ENCODE measurements at places on chromosomes 7 and 10.

DNA sequence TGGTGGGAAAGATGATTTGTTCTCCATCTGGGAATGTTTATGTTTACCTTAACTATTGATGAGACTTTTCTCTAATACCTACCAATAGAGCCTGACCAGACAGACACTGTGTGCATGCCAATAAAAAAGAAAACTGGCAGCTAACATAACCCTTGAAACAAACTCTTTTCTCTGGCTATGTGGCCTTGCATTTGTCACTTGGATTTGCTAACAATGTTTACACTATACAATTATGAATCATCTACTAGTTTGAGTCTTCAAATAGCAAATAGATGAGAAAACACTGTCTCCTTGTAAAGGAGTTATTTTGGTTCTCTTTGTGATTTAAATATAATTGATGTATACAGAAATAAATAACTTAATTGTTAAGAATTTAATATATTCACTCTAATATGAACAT is 273.1 kb downstream of the SEMA3D start:
- peak; percentile 70 for DNase-seq

DNA sequence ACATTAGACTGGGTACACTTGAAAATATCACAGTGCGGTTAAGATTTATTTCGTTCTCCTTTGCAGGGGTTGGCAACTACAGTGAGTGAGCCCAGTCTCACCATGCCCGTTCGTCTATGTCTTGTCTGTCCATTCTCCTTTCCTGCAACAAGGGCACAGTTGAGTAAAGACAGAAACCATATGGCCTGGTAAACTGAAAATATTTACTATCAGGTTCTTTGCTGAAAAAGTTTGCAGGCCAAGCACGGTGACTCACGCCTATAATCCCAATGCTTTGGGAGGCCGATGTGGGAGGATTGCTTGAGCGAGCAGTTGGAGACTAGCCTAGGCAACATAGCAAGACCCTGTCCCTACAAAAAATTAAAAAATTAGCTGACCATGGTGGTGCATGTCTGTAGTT is 11.4 kb upstream of the KCTD7 start:
- no peak for DNase-seq

- no peak for DNase-seq
Measured at GRCh38 chr10:35637462-35637861, 4.6 kb downstream of the FZD8 start.

GRCh38 chr10:92689663-92690210 is at the start of gene HHEX:
TSS of gene HHEX (plus strand) at chr10:92689955. CDS start at chr10:92689987, 32 bp downstream.
- DNase-seq = peak; percentile 82

DNA sequence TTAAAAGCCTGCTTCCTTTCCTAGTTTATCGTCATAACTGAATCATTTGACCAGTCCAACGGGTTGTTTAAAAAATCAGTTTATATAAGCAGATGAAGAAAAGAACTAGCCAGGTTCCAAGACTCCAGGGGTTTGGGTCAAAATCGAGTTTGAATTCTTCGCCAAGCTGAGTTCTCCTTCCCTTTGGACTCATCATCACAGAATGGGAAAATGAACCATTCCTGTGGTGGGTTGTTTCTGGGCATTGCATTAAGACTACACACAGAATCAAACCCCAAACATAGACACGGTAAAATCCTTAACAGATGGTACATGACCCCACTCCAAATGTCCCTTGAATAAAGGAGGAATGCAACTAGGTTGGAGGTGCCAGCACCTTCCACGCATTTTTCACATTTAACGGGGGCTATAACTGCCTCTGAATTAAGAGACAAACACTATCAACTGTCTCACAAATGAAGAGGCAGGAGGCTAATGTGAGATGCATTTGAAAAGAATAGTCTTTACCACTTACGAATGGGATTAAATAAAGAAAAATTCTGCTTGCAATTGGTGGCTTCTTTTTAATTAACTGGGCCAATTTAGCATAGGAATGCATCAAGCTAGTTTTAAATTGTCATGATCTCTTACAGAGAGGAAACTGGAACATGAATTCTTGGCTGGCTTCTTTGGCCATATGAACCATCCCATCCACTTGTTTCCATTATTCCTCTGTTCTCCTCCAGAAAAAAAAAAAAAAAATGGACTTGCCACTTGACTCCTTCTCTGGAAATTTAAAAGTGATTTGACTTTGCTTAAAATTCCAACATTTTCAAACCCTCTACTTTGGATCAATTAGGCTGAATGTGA is 61.1 kb downstream of the CHST15 start:
- DNase-seq = no peak

GRCh38 chr10:70937661-70938060 is 49.3 kb upstream of the PCBD1 start:
- no peak for DNase-seq

DNA sequence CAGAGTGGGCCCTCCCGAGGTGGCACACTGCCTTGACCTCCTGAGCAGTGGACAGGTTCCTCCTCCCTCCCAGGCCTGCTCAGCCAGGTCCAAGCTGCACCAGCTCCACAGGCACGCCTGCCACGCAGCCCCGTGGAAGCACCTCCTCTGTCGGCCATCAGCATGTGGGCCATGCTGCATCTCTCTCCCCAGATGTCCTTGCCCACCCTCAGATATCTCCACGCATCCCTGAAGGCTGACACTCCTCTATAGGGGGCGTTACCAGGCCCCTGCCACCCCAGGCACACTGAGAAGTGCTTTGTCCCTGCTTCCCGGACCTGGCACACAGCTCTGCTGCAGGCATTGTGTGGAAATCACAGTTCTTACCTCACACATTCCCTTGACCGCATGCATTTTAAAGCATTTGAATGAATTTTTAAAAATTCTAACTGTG is 598.5 kb downstream of the SDK1 start:
- DNase-seq = no peak

DNA sequence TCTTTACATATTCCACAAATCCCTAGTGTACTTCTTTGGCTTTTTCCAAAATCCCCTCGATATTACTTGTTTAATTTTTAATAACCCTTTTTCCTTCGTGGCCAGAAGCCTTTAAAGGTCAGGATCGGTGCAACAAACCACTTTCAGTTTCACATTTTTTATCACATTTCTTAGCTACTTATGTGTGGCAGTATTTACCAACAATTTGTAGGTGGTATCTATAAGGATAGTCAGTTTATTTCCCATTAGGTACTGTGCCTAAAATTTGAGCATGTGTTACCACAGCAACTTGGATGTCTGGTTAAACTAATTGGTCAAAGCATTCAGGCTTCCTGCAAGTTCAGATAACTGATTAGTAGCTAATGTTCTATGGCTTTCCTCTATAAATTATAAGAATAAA is 104.9 kb downstream of the CDK14 start:
- DNase-seq = no peak

DNA sequence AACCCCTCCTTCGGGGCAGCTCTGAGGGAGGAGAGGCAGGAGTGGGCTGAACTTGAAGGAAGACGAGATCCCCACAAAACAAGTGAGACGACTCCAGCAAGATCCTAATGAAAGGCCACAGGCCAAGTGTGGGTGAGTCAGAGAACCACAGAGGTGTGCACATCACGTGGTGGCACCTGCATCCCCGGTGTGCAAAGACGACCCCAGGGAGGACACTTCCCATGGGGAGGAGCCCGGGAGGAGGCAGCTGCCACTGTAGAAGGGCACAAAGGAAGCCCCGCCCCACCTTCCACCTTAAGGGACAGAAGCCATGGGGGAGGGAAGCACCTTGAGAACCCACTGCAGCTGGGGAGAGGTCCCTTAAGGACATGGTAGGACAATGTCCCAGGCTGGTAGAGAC is 45.7 kb downstream of the ESYT2 start:
- DNase-seq = no peak

DNA sequence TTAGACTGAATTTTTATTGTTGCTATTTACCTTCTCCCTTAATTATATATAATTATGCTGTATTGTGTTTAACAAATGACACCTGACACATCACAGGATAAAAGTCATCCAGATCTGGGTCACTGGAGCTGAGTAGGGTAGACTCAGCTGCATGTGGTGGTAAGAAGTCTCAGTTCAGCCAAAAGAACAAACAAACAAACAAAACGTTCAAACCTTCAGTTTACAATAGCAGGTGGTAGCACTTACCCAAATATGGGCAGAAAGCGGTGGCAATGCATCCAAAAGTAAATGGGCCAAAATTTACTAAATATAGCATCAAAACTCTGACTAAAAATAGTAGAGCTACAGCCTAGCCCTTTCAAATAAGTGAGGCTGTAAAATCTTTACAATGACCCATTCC is 42.2 kb downstream of the ZWINT start:
- no peak for DNase-seq

GRCh38 chr10:85643845-85644525 is 722.6 kb downstream of the GRID1 start:
- peak; percentile 3 for DNase-seq

GRCh38 chr10:124160943-124161582 is 67.7 kb upstream of the CHST15 start:
- no peak for DNase-seq

DNA sequence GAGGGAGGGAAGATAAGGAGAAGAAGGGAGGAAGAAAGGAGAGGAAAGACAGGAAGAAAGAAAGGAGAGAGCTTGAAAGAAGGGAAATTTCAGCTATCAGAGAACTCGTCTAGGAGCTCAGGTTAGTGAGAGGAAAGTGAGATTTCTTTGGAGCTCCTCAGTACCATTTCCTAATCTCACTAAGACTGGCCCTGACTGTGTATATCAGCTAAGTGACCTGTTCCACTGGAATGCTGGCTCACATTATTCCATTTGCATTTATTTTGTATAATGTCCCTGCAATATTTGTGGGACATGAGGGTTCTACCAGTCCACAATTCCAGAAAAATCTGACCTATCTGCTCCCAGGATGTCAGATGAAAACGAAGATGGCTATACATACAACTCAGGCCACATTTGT is 114.7 kb upstream of the CELF2 start:
- DNase-seq = no peak

GRCh38 chr10:35770817-35771355 is 128.8 kb upstream of the FZD8 start:
- DNase-seq = no peak

- DNase-seq = no peak
Measured at GRCh38 chr7:69860486-69860885, 262.2 kb downstream of the AUTS2 start.

- no peak for DNase-seq
Measured at GRCh38 chr7:151129117-151129959, 38.2 kb downstream of the GBX1 start.

DNA sequence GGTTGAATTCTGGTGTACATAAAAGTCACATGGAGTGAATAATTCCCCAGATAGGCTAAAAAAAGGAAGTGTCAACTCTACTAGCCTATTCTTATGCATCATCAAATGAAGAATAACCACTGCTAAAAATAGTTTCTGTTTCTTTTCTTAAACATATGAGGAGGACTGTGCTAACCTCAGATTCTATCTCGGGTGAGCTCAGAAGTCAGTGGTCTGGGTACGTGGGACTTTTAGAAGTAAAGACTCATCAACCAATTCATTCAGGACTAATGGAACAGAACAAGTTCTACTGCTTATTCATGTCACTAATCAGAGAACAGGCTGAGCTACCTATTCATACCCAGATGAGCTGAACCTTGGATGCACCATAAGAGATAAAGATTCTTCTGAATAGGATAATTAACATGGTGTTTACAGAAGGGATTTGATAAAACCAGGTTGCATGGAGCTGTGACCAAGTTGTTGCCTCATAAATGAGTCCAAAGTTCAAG is 9.5 kb upstream of the ASAH2 start:
- no peak for DNase-seq

- DNase-seq = no peak
Measured at GRCh38 chr10:89637113-89637512, 7.9 kb downstream of the PANK1 start.

DNA sequence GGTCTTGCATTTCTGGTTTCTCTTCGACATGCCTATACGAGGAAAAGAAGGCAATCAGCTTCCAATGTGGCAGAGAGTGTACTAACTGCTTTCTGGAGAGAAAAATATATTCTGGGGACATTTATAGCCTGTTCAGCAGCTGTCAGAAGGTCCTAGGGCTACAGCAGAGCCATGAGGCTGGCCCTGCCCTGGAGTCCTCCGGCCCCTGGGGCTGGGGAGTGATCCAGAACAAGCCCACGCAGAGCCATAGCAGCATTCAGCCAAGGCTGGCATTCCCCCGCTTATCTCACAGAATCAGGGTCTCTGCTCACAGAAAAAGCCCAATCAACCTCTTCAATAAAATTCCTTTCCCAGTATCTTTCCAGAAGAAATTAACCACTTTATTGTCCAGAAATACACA is 48.9 kb downstream of the FZD1 start:
- DNase-seq = no peak

- no peak for DNase-seq
Measured at GRCh38 chr10:75924309-75924902, 493.0 kb downstream of the LRMDA start.

DNA sequence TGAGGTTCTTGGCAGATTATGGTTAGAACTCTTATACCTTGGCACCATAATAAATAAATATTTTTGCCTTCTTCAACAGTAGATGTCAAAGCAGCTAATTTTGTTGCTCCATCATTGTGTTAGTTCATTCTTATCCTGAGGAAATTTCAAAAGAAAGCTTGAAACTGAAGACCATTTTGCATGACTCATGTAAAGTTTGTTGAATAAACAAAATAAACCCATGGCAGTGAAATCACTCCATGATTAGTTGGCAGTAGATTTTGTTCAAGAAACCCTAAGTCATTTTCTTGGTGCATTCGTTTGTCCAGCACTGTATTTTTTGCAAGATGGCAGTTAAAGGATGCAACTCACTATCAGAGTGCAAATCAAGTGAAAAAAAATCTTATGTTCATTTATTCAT is 91.6 kb downstream of the HECW1 start:
- peak; percentile 35 for DNase-seq

- no peak for DNase-seq
Measured at GRCh38 chr10:61169294-61169693, 225.3 kb upstream of the RHOBTB1 start.

GRCh38 chr10:61919646-61920215 is 18.2 kb downstream of the ARID5B start:
- no peak for DNase-seq

- no peak for DNase-seq
Measured at GRCh38 chr7:50476953-50477625, 26.9 kb upstream of the FIGNL1 start.

DNA sequence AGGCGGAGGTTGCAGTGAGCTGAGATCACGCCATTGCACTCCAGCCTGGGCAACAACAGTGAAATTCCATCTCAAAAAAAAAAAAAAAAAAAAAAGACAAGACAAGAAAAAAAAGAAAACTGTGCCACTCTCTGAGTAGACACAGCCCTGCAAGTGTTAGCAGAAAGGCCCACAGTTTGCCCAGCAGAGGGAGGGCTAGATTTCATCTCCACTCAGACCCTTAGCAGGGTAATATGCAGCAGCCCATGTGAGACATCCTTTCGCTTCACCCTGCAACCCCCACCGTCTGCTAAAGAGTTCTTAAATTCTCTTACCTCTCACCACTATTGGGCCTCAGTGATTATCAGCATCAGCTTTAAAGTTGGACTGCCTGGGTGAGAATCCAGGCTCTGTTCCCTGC is 38.2 kb downstream of the CTNNA3 start:
- no peak for DNase-seq

- no peak for DNase-seq
Measured at GRCh38 chr10:112991888-112992491, 41.9 kb downstream of the TCF7L2 start.

- peak; percentile 54 for DNase-seq
Measured at GRCh38 chr7:83413424-83413823, 235.5 kb downstream of the SEMA3E start.

- DNase-seq = peak; percentile 46
Measured at GRCh38 chr10:87750001-87750671, 67.9 kb downstream of the ATAD1 start.

GRCh38 chr10:78763651-78764395 is 304.9 kb upstream of the ZMIZ1 start:
- no peak for DNase-seq

- no peak for DNase-seq
Measured at GRCh38 chr10:32411797-32412498, 34.0 kb upstream of the CCDC7 start.

- no peak for DNase-seq
Measured at GRCh38 chr10:103277713-103278536, 987 bp downstream of the INA start.
